ENCODE measurements at places on chromosomes 16 and 17. TPM values are rescaled to one million over a fixed set of nuclear protein-coding genes. Genes with fewer than 3 reads are reported as not detected.

DNA sequence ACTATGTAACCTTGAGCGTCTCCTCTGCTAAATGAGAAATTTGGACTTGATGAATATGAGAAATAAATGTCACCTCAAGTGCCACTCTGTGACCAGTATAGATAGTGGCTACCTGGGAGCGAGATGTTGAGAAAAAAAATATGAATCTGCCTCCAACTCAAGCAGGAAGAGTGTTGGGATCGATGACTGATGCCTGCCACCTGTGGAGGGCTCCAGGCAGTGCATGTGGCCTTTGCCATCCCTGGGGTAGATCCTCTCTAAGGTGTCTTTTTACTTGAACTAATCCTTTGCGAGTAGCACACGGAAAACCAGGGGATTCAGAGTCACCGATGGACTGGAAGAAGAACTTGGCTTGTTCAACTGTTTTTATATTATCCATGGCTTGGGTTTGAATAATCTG, 9.4 kb downstream of the CCDC182 start:
- DNase-seq, result no peak
- H3K27me3 ChIP-seq, result peaks cover 40% of the 10 kb centered on the region
- no peaks in the 10 kb centered on the region for H3K4me1 ChIP-seq
- no peak overlapping the region for H3K27ac ChIP-seq

DNA sequence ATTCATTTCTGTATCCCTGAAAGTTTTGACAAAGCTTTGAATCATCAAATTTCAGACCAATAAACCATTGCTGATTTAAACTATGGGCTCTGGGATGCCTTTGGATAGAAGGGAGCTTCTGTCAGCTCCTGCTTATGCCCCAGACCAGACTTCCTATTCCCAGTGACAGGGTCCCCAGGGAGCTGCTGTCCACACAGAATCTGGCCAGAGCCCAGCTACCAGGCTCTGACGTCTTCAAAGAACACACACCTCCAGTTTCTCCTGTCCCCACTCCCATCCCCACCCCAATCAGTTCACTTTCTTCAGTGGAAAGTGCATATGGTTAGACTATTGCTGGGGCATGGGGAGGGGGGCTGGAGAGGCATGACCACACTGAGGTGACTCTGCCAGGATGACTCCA, 51.6 kb upstream of the SREBF1 start:
- H3K36me3 ChIP-seq, result peaks cover 21% of the 10 kb centered on the region
- DNase-seq, result no peak
- H3K4me1 ChIP-seq, result peaks cover 4% of the 10 kb centered on the region

- peaks cover 48% of the 10 kb centered on the region for H3K36me3 ChIP-seq
- no peak overlapping the region for H3K4me3 ChIP-seq
- H3K27ac ChIP-seq, result no peak overlapping the region
Measured at GRCh38 chr17:16037636-16038035, 38.0 kb downstream of the TTC19 start.

DNA sequence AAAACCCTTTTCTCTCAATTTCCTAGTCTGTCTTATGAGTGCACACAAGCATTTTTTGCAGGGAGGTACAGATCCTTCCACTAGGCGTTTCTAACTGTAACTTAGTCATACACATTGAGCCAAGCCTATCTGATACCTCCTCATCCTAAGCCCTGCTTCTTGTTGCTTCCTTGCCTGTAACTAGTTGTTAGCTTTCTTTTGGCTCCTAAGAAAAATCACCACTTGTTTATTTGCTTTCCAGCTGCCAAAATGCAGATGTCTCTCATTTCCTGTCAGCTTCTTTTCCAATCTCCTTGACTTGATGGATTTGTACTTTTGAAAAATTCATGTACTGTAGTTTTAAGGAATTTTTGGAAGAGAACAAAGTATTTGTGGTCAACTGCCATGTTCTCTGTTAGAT, 73.7 kb downstream of the TNRC6C start:
- no peaks in the 10 kb centered on the region for H3K27me3 ChIP-seq
- H3K36me3 ChIP-seq, result peaks cover 8% of the 10 kb centered on the region
- peaks cover 13% of the 10 kb centered on the region for H3K4me1 ChIP-seq
- H3K4me3 ChIP-seq, result no peak overlapping the region
- no peak overlapping the region for H3K27ac ChIP-seq

OR1F1 gene
- not detected for total RNA-seq

CCDC154 gene
- not detected for total RNA-seq

GRCh38 chr17:21171970-21172510, 41.9 kb downstream of the TMEM11 start:
- H3K4me1 ChIP-seq, result peaks cover 9% of the 10 kb centered on the region
- no peaks in the 10 kb centered on the region for H3K27me3 ChIP-seq
- H3K36me3 ChIP-seq, result peaks cover 3% of the 10 kb centered on the region

NPIPA7 gene
- total RNA-seq, result not detected

EPN3 gene
- not detected for total RNA-seq

MYH3 gene
- total RNA-seq, result 0.54 TPM

All from IMR-90 (cell line).